HT-29 (cell line): ENCODE measurements at places on chromosomes 7 and 10. TPM values are rescaled to one million over a fixed set of nuclear protein-coding genes. Genes with fewer than 3 reads are reported as not detected.

The DLG5 gene
- total RNA-seq = 17.9 and 24.9 TPM in 2 replicates

The LRRD1 gene
- total RNA-seq = not detected in 2 replicates

DNA sequence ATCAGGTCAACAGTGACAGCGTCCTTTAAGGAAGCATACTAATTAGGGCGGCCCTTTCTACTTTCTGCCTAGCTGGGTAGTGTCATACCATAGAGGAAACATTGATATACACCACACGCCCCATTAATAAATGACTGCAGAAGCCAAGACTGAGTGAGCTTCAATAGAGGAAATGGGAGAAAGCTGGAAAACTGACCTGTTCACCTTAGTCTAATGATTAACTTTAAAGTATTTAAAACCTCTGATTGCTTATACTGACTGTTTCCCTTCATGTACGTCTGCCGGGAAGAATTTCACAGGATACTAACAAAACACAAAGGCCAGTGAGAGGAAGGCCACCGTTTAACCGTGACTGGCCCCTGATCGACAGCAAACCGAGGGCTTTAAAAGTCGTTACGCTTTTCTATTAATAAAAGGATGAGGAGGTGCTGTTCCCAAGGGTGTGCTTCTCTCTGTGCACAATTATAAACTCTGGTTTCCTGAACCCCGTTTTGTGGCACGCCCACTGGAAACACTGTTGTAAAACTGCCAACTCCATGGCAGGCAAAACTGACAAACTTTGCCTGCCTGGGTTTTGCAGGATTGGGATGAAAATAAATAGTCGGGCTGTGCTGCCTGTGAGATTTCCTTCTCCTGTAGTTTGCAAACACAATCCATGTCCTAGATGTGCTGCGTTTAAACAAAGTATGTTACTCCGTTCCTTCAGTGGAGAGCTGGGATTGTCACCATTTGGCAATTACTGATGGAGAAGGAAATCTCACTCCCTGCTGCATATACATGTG lies 137.6 kb downstream of the NRP1 start:
- peak; percentile 83 for DNase-seq

- peak; percentile 87 for DNase-seq
Observed at GRCh38 chr10:123132576-123133477, 2.9 kb upstream of the HMX3 start.
